ENCODE measurements at places on chromosomes 3 and 15. TPM values are rescaled to one million over a fixed set of nuclear protein-coding genes. Genes with fewer than 3 reads are reported as not detected.

- H3K27me3 ChIP-seq, result no peaks in the 10 kb centered on the region
- no peak for DNase-seq
- peaks cover 21% of the 10 kb centered on the region for H3K4me1 ChIP-seq
- no peak overlapping the region for H3K4me3 ChIP-seq
Observed at GRCh38 chr15:38059665-38060064, 125.2 kb downstream of the TMCO5A start.

DNA sequence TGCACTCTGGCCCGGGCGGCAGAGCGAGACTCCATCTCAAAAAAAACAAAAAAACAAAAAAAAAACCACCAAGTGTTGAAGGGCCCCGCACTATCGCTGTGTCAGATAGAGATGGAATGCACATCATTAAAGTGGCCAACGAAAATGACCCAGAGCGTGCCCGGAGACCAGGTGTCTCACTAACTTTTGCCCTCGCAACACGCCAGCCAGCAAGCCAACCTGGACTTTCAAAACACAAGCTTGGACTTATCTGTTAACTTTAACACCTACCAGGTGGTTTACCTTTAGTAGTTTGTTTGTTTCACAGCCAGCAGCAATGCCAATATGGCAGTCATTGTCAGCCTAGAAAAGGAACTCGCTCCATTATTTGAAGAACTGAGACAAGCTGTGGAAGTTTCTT lies 28.6 kb downstream of the FAM174B start:
- no peak overlapping the region for H3K27ac ChIP-seq
- no peak overlapping the region for H3K4me3 ChIP-seq
- no peak for DNase-seq
- peaks cover 9% of the 10 kb centered on the region for H3K36me3 ChIP-seq
- no peaks in the 10 kb centered on the region for H3K27me3 ChIP-seq

GRCh38 chr3:47482366-47482765 lies 6.6 kb upstream of the SCAP start:
- peaks cover 18% of the 10 kb centered on the region for H3K4me1 ChIP-seq
- H3K4me3 ChIP-seq, result no peak overlapping the region
- H3K27me3 ChIP-seq, result no peaks in the 10 kb centered on the region
- H3K27ac ChIP-seq, result no peak overlapping the region

SLC7A14 gene
- 0.09 TPM for total RNA-seq

DNA sequence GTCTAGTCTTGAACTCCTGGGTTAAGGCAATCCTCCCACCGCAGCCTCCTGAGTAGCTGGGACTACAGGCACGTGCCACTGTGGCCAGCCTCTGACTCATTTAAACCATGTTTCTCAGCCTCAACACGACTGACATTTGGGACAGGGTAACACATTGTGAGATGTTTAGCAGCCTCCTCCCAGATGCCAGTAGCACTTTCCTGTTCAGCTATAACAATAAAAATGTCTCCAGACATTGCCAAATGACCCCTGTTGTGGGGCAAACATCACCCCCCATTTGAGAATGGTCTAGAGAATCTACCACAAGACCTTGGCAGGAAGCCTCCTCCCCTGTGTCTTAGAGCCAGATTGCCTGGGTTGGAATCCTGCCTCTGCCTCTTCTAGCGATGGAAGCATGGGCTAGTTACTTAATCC lies 8.4 kb downstream of the TMEM40 start:
- no peaks in the 10 kb centered on the region for H3K27me3 ChIP-seq
- no peak for DNase-seq
- H3K4me1 ChIP-seq, result no peaks in the 10 kb centered on the region
- peak overlapping the region; percentile 54 for H3K27ac ChIP-seq
- H3K4me3 ChIP-seq, result no peak overlapping the region

DNA sequence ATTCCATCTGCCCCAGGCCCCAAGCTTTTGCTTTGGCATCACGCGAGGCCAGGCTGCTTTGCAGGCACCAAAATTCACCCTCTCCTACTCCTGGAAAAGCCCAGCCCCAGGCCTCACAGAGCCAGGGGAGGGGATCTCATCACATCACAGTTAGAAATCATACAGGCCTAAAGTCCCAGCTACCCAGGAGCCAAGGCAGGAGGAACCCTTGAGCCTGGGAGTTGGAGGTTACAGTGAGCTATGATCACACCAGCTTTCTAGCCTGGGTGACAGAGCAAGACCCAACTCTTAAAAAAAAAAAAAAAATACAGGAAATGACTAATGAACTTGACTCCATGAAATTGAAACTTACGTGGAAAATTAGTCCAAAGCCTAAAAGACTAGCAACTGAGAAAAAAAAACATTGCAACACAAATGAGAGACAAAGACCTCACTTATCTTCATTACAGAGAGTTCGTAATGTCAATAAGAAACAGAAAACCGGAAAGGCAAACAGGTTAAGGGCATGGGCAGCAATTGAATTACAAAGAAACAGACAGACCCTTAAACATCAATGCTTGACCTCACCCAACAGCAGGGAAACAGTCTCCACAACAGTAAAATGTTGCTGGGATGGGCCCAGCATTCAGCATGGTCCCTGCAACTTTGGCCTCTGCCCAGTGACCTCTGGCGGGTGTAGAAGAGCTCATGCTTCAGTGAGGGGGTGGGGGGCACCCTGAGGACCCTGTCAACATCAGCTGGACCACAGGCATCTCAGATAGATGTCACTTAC lies 151.5 kb downstream of the LRRK1 start:
- H3K36me3 ChIP-seq, result no peaks in the 10 kb centered on the region
- DNase-seq, result no peak
- H3K4me3 ChIP-seq, result peak overlapping the region; percentile 73
- peak overlapping the region; percentile 97 for H3K27ac ChIP-seq
- peaks cover 71% of the 10 kb centered on the region for H3K4me1 ChIP-seq

- H3K27me3 ChIP-seq, result no peaks in the 10 kb centered on the region
- H3K36me3 ChIP-seq, result no peaks in the 10 kb centered on the region
- no peak overlapping the region for H3K4me3 ChIP-seq
- H3K27ac ChIP-seq, result peak overlapping the region; percentile 81
Observed at GRCh38 chr3:46998852-46999515, 19.5 kb downstream of the NBEAL2 start.

GRCh38 chr3:197219619-197220018 lies 78.8 kb downstream of the DLG1 start:
- H3K27me3 ChIP-seq, result no peaks in the 10 kb centered on the region
- DNase-seq, result no peak
- peaks cover 8% of the 10 kb centered on the region for H3K4me1 ChIP-seq
- H3K27ac ChIP-seq, result no peak overlapping the region

DNA sequence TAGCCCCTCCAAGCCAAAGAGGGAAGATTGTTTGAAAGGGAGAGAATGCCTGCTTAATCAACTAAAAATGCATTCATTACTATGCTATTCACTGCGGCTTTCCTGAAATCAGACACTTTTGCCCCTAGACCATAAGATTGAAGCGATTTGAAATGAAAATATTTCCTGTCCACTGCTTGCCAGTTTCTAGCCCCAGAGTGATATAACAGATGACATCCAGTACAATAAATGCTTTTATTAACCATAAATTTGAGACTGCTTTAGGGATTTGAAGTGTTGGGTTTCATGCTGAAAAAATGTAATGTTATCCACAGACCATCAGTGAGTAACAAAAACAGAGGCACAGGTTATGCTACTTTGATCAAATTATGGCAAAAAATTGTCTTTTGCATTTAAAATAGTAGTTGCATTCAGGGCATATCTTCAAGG lies 14.1 kb downstream of the IL17RD start:
- no peaks in the 10 kb centered on the region for H3K27me3 ChIP-seq
- peaks cover 64% of the 10 kb centered on the region for H3K4me1 ChIP-seq
- peaks cover 2% of the 10 kb centered on the region for H3K36me3 ChIP-seq
- peak overlapping the region; percentile 9 for H3K27ac ChIP-seq

GRCh38 chr3:147410526-147411237 lies 1.5 kb downstream of the ZIC1 start:
- H3K4me1 ChIP-seq, result peaks cover 58% of the 10 kb centered on the region
- H3K27me3 ChIP-seq, result peaks cover 97% of the 10 kb centered on the region
- peaks cover 24% of the 10 kb centered on the region for H3K36me3 ChIP-seq
- H3K27ac ChIP-seq, result peak overlapping the region; percentile 28
- DNase-seq, result no peak
- peak overlapping the region; percentile 81 for H3K4me3 ChIP-seq

LDHAL6B gene
- not detected for total RNA-seq

DNA sequence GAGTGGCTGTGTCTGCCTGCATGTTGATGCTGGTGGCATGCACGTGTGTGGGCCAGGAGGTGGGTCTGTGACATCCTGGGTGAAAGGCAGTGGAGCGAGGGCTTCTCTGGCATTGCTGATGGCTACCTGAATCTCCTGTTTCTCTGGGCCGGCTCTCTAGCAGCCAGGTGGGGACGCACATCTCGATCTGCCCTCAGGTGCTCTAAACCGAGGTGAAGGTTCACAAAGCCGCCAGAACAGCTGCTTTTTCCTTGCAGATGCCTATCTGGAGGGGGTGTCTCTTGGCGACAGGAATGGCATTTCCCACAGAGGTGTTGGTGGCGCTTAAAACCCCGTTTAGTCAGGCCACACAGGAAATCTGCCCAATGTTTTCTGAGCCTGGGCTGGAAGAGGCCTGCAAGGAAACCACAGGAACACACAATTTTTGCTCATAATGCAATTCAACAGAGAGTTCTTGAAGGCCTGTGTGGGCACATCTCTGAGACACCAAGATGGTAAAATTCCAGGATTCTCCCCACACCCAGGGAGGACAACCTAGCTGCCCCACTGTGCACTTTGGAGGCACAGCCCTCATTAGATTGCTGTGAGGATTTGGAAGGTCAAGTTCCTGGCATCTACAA lies 11.9 kb downstream of the TMEM158 start:
- H3K4me3 ChIP-seq, result no peak overlapping the region
- DNase-seq, result no peak
- no peak overlapping the region for H3K27ac ChIP-seq
- peaks cover 9% of the 10 kb centered on the region for H3K27me3 ChIP-seq

- H3K27me3 ChIP-seq, result no peaks in the 10 kb centered on the region
- peaks cover under 1% of the 10 kb centered on the region for H3K4me1 ChIP-seq
- H3K4me3 ChIP-seq, result no peak overlapping the region
Observed at GRCh38 chr3:190064659-190065058, 56.0 kb downstream of the P3H2 start.

- H3K27ac ChIP-seq, result no peak overlapping the region
- no peaks in the 10 kb centered on the region for H3K27me3 ChIP-seq
- no peak for DNase-seq
- H3K4me3 ChIP-seq, result no peak overlapping the region
- peaks cover 7% of the 10 kb centered on the region for H3K4me1 ChIP-seq
Observed at GRCh38 chr15:43277901-43278300, 11.2 kb upstream of the TGM5 start.

- no peaks in the 10 kb centered on the region for H3K36me3 ChIP-seq
- peaks cover 12% of the 10 kb centered on the region for H3K4me1 ChIP-seq
- no peak overlapping the region for H3K27ac ChIP-seq
- no peak overlapping the region for H3K4me3 ChIP-seq
- no peak for DNase-seq
Observed at GRCh38 chr3:110174908-110175307, 837.6 kb upstream of the DPPA4 start.

Data from neural crest cell (in vitro differentiated cells).